ENCODE measurements at places on chromosomes 7 and 10.

- DNase-seq: no peak
These were observed 44.2 kb downstream of the DRGX start for GRCh38 chr10:49351669-49352068.

- DNase-seq: no peak
These were observed 149.5 kb downstream of the AHR start for GRCh38 chr7:17447728-17448478.

DNA sequence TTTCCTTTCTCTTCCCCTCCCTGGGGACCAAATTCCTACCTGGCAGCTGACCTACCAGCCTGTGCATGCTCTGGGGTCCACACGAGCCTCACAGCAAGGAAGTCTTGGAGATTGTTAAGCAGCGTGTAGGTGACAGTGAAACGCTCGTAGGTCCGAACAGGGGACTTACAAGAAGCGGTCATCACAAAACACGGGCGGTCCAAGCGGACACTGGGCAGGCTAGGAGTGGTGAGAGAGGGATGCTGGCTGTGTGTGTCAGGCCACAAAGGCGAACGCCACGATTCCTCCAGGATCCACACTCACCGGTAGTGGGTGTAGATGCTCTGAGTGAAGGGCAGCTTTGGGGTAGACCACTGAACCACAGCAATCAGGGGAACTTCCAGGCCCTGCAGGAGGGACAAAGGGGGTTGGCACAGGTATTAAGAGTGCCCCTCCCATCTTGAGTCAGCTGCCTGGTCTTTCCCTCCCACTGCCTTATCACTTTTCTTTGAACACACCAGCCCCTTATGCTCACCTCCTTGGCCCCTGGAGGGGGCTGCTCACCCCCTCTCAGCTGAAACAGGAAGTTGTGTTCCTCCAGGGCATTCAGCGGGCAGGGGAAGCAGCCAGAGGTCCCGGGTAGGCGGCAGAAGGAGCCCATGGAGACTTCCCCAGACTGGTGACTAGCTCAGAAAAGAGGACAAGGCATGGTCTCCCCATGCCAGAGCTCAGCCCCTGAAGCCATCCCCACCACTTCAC lies 2.0 kb downstream of the TRAPPC14 start:
- DNase-seq: no peak

- DNase-seq: no peak
These were observed 165.4 kb downstream of the ADAM12 start for GRCh38 chr10:126222736-126223511.

DNA sequence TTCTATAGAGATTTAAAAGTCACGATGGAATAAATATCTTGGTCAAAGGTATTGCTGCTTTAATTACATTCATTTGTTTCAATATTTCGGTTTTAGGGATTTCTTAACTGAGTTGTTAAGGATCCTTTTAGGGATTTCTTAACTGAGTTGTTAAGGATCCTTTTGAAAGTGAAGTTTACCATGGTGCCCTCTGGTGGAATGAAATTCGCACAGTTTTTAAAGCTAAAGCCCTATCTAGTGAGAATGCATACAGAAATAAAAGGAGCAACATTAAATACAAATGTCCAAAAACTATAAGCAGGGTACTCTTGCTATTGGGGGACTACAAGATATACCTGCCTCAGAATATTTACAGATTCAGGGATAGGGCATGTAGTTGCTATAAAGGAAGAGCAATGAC lies 193.7 kb downstream of the RNLS start:
- DNase-seq: peak; percentile 47

DNA sequence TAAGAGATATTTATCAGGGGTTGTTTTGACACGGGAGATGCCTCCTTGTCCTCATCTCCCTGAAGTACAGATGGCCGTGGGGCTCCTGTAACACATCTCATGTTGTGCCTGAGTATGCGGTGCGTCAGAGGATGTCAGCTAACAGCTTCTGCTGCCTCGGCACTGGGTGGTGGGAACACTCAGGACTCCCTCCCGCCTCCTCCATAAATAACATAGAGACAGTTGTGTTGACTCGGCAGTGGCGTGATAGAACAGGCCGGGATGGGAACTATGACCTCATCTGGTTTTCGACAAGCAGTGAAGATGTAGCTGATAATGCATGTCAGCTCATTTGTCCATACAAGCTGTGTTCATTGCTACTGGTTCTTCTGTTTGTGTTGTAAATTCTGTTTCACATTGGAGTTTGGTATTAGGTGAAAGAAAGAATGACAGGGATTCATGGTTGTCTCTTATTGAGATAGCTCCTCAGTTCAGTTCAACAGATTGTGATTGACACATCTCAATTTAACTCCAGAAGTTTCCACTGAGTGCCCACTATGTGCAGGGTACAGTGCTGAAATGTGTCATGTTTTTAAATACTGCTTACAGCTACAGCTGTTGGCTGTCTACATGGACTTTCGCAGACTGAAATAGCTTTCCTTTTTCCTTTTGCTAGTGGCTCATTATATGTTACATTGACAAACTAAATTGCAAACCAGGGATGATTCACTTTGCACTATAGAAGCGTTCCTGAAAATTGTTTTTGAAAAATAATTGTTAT lies 87.4 kb downstream of the CHN2 start:
- peak; percentile 97 for DNase-seq

GRCh38 chr10:10642751-10643150 lies 374.9 kb upstream of the CELF2 start:
- no peak for DNase-seq

- DNase-seq: no peak
These were observed 21.4 kb upstream of the CHST12 start for GRCh38 chr7:2381881-2382509.

DNA sequence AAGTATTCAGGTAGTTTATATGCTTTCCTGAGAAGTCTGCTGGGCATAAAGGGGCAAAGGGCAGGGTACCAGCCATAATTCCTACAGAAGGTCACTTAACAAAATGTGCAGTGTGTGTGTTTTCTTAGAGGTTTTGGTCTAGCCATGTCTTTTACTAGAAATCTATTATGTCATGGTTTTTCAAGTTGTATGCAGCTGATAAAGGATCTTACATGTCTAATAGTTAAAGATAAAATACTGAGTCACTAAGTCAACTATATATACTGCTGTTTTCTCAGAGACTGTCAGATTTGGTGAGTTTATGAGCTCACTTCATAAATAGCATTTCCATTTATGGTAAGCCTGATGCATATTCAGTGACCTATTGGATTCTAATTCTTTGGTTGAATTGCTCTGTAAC lies 7.7 kb downstream of the CASP2 start:
- no peak for DNase-seq

DNA sequence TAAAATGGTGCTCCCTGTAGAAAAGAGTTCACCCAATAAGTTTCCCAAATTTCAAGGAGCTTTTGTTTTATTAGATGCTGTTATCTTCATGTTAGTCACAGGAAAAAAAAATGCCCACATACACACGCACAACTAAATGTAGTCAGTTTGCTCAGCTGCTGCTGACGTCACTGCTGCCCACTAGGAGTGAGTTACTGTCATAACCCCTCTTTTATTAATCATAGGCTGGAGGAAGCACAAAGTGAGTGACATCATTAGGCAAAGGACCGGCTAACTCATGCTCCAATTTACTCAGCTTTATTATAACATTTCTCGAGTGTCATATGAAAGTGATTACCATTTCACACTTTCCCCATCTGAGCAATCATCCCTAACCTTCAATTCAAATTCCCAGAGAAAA lies 6.7 kb upstream of the INHBA start:
- no peak for DNase-seq

DNA sequence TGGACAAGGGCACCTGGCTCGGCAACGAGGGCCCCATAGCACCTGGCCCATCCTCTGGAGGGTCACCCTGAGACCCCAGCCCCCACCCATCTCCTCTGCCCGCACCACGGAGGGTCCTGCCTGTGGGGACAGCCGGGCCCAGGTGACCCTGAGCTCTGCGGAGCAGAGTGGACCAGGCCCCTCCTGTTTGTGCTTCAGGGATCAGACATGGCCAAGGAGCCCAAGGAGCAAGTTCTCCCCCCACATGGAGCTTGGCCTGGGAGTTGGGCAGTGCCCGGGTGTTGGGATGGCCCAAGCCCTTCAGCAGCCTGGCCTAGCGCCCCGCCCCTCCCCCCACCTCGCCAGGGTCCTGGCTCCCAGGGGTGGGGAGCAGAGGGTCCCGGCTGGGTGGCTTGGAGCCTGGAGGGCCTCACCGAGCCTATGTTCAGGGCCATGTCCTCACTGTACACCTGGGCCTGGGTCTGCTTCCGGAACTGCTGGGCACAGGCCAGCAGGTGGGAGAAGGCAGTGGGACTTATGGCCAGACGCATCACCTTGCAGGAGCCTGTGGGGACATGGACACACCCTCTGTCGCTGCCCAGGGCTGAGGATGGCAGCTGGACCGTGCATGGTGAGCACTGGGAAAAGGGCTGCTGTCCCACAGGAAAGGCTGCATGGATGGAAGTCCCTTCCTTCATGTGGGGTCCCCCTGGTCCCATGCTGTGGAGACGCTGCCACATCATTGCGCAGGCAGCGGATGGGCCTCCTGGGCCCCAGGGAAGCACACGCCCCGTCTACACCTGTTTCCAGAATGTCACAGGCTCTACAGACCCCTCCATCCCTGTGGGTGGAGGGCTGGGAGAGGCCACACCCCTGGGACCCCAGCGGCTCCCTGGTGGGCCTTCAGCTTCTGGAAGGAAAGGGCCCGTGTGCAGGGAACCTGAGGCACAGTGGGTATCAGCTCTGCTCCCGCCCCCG lies 49.2 kb upstream of the NKX6-2 start:
- no peak for DNase-seq

DNA sequence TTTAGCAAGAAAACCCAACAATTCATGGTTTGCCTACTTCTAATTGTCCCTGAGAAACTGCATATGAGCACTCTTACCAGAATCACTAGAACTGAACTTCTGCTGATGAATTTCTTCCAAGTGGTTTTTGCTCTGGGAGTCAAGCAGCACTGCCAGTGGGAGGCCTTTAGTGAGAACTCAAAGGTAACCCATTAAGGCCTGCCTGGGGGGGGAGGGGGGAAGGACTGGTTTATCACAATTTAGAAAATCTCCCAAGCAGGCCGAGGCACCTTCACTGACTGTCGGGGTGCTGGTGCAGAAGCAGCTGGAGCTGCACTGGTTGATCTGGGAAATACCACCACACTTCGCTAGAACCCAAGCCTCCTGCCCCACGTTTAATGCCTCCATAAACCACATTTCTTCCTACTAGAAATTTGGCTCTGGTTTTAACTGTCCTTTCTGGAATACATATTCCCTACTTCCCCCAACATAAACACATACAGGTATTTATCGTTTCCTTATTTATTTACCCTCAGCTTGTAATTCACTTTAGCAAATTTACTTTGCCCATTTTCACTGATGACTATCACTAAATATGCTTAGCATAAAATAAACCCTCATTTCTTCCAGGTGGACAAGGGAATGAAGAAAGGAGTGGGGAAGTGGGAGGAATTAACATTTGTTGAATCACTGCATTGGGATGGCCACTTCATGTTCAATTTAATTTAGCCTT lies 14.2 kb downstream of the ANK3 start:
- no peak for DNase-seq

GRCh38 chr7:146720195-146720594 lies 603.6 kb downstream of the CNTNAP2 start:
- no peak for DNase-seq

DNA sequence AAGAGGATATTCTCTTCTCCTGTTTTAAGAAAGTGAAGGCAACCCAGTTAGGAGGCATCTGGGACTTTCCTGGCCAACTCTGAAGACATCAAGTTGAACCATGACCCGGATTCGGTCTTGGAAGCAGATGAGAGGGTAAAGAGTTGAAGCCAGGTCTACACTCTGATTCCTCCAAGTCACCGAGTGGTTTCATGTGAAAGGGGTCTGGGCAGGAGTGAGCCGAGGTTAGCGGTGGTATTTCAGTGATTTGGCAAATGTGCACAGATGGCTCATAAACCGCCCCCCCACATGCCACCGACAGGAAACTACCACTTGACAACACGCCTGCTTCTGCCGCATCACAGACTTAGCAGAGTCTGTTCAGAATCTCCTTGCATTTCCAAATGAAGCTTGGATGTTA lies 11.4 kb upstream of the REPIN1 start:
- DNase-seq: no peak

GRCh38 chr7:38594949-38595348 lies 36.2 kb downstream of the AMPH start:
- DNase-seq: no peak

DNA sequence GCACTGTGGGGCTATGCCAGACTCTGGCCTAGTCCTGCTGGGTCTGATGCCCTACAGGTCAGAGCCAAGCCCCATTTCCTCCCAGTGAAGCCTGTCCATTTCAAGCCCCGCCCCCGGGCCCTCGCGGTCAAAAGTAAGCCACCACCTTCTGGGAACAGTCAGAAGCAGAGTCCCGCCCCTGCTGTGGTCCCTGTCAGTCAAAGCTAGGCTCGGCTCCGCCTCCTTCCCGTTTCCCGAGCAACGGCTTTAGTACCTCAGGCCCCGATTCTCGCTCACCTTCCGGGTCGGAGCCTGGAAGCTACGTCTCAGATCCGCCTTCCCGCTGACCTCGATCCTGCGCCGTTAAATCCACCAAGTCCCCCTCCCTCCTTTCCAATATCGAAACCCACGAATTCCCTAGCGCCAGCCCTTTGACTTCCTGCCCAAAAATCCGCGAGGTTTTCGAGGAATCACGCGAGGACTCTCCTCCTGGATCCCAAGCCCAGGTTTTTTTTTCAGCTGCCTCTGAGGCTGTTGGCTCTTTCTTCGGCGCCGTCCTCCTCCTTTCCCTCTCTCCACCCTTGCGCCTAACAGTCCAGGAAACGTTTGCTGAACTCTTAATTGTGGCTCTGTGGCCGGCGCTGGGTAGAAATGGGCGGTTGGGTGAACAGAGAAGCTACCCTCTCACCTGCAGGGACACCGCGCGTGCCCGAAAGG lies 11.8 kb downstream of the SFXN3 start:
- peak; percentile 97 for DNase-seq

GRCh38 chr7:66781408-66782090 lies 41.0 kb downstream of the RABGEF1 start:
- no peak for DNase-seq

DNA sequence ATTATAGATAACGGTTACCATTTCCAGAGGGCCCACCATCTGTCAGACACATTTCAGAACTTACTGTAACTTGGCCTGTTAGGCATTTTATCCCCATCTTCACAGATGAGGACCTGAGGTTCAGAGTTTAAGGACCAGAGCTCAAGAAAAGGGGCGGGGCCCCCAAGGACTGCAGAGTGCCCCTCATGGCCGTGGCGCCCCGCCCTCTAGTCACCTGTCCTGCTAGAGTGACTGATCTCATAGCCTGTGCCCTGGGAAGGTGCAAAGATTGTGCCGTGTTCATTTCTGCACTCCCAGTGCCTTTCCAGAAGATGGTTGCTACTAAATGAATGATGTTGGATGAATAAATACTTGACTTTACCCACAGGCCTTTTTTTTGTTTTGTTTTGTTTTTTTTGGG lies 107.0 kb downstream of the XRCC2 start:
- no peak for DNase-seq

GRCh38 chr10:74093530-74094164 lies 57.0 kb downstream of the AP3M1 start:
- DNase-seq: no peak

GRCh38 chr10:18113881-18114280 lies 26.3 kb upstream of the CACNB2 start:
- DNase-seq: no peak

GRCh38 chr7:66186991-66187390 lies 18.1 kb upstream of the TPST1 start:
- no peak for DNase-seq

- no peak for DNase-seq
These were observed 53.4 kb downstream of the COL17A1 start for GRCh38 chr10:104032144-104032775.
